T-helper 17 cell (primary cell): ENCODE measurements at places on chromosomes 2 and 18.

DNA sequence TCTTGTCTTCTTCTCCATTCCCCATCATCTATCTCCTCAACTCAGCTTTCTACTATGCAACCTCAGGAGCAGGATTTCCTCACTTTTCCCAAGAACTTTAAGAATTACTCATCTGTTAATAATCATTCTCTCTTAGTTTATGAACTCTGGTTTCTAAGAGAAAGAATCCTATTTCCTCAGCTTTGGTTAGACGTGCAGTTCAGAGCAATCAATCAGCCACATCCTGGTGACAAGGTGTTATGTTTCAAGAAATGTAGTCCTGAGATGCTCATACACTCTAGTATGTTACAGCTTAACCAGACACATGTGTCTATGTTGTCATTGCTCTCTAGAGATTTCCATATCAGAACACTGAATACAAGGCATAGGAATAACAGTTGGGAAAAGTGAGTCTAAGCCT is 277.9 kb downstream of the MBD2 start:
- no peak for DNase-seq

- DNase-seq, result no peak
These were observed 52.5 kb upstream of the CTDP1 start for GRCh38 chr18:79626905-79627749.

DNA sequence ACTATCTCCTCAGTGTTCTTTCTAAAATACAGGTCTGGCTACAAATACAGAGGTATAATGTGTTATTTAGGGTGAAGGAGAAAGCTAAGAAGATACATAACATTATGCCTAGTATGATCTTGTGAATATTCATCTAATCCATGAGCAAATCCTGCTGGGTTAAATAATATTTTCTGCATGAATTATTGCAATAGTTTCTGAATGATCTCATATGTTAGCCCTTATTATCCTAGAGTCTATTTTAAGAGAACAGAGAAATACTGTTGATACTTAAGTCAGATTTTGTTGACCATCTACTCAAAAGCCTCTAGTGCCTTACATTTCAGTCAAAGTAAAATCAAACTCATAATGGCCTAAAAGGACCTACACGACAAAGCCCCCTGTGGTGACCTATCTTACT is 382.3 kb downstream of the FIGN start:
- DNase-seq, result no peak

DNA sequence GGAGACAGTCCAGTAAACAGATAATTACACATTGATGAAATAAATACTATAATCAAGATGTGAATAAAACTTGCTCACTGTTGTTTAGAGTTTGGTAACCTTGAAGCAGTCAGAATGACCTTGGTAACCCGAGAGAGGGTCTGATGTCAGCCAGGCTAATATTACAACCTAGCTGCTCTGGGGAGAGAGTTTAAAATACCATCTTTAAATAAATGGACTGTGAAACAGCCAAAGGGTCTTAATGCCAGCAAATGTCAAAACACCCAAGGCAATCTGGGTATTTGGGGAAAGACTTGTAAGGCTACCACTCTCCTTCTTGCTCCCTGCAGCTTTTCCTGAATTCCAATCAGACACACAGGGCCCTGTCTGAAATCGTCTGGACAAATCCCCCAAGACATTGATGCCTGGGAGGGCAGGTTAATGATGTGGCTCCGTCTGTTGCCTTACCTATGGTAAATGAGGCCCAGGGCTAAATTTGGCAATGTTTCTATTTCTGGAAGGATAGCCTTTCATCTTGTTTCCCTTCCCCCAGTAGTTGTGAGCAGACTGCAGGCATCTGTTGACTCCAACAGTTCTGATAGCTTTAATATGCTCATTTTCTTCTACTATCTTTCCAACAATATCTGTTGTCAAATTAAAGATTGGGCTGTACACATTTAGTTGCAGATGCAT is 43.0 kb upstream of the ITGB6 start:
- no peak for DNase-seq

DNA sequence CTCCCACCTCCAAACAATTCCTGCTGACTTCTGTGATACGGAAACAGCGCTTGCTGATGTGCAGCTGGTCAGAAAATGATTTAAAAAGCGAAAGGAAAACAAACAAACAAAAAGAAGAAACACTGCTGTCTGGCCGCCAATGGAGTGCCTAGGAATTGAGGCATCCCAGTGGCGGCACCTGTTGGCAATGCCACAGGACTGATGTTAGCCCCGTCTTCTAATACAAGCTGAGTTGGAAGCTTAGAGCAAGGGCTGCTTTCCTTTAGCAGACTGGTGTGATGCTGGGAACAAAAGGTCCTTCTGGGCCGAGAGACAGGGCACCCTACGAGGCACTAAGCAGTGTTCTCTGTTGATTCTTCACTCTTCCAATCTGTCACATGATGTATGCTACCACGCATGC is 163.6 kb upstream of the REV1 start:
- no peak for DNase-seq

DNA sequence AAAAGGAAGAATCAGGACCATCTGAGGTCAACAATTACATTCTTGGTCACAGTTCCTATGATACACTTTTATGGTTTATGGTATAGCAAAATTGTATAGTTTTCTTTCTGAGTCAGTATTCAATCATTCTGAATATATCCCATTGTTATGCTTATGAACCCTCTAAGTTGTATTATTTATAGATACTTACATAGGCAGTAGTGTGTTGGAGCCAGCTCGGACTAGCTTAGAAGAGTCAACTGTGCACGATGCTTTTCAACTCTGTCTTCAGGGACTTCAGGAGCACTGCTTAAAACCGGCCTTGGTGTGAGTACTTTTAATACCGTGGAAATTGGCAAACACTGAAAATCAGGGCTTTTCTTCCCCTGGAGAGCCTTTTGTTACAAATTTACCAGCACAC is 215.7 kb downstream of the IKZF2 start:
- DNase-seq, result no peak

GRCh38 chr2:145799595-145800108 is 1279.7 kb upstream of the ZEB2 start:
- no peak for DNase-seq

DNA sequence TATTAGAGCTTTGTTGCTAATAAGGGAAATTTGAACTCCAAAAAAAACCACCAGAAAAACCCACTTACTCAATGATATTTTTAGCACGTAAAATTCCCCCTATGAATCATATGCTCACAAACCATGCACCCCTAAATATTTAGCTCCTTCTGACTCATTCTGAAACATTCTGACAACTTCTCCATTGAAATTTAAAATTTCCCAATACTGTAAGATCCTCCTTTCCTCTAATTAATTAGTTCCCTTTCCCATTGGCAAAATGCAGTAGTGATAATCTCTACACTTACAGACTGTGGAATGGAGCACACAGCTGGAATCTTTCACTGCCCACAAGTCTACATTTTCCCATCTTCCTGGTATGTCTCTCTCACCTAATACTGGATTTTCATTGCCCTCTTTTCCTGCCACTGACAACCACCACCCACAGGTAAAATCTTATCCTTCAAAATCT is 215.8 kb upstream of the ACVR2A start:
- DNase-seq, result no peak

GRCh38 chr2:11499081-11499743 is 33.3 kb upstream of the E2F6 start:
- no peak for DNase-seq

- no peak for DNase-seq
These were observed 338.6 kb upstream of the MMADHC start for GRCh38 chr2:149926149-149926548.

DNA sequence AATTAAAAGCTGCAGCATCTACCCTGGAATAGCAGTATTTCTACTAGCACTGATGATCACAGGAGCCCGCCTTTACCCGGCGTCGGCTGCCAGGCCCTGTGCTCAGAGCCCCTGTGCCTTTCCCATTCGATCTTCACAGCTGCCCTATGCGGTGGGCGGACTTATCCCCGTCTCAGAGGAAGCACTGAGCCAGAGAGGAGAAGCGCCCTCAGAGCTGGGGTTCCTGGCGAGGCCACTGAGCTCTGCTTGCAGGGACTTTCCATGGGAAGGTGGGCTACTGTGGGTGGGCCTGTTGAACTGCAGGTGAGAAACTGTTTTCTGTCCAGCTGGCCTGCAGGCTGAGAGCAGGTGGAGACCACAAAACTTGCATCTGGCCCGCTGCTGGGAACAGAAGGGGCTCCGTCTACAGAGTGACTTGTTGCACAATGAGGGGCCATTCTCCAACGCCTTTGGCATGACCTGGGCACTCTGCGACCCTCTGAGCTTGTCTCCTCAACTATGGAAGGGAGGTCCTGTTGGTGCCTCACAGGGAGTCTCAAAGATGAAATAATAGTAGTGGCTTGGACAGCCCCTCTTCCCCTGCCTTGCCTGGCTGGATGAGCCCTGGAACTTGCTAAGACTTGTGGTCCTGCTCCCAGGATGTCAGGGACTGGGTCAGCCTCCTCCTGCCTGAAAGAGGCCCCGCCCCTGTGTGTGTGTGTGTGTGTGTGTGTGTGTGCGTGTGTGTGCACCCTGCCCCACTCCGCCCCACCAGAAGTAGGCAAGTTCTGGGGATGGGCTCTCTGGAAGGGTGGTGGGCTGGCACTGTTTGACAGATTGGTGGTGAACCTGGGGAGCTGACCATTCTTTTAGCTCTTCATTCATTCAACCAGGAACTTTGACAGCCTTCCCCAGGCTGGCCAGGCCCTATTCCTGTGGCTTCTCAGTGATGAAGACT is 32.7 kb downstream of the GLI2 start:
- DNase-seq, result no peak

- no peak for DNase-seq
These were observed 155.1 kb downstream of the FIGN start for GRCh38 chr2:163580757-163581156.

GRCh38 chr2:223797037-223797436 is 40.3 kb downstream of the AP1S3 start:
- DNase-seq, result no peak

DNA sequence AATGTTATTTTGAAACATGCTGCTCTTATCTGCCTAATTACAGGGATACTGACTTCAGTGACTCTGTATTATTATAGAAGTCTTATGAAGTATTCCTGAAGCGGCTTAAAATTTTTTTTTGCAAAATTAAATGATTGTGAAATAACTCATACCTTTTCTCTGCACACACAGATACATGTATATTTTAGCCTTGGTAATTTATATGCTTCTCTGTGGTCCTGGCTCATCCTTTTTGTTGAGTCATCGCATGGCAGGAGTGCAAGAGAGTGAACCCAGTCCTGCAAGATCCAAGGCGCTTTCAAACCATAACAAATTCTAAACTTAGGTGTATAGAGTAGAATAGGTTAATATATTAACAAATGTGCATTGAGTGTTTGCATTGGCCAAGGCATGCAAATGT is 8.6 kb downstream of the CCNT2 start:
- no peak for DNase-seq

- DNase-seq, result no peak
These were observed 523.1 kb upstream of the ID2 start for GRCh38 chr2:8158711-8159110.

DNA sequence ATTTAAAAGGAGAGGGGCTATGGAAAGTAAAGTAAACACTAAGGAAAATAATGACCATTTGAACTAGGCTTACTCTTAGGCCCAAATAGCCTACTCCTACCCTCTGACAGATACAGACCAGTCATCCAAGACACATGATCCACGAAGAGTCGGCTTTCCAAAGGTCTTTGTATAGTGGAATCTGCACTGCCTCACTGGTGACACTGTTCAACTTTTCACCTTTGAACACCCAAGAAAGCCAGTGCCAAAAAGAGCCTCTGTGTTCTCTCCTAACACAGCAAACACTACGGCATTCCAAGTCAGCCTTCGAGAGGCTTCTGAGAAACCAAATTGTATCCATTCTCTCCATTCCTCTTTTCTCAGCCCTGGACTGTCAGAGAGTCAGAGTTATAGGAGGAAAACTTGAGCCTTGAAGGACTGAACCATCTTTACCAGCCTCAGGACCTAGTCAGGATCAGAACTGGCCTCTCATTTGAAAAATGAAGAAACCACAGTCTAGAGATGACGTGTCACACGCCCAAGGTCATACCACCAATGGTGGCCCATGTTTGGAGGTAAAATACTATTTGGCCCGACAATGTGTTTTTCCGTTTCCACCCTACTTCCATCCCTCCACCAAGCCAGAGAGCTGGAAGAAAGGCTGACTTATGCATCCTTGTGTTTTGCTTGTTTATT is 267.4 kb upstream of the ACVR2A start:
- DNase-seq, result no peak
